ENCODE measurements at places on chromosomes 12 and 14. TPM values are rescaled to one million over a fixed set of nuclear protein-coding genes. Genes with fewer than 3 reads are reported as not detected.

GRCh38 chr12:121490401-121491281 is 90.2 kb downstream of the KDM2B start:
- no peak for DNase-seq

TRIM9 gene
- 0.49 TPM for total RNA-seq

DNA sequence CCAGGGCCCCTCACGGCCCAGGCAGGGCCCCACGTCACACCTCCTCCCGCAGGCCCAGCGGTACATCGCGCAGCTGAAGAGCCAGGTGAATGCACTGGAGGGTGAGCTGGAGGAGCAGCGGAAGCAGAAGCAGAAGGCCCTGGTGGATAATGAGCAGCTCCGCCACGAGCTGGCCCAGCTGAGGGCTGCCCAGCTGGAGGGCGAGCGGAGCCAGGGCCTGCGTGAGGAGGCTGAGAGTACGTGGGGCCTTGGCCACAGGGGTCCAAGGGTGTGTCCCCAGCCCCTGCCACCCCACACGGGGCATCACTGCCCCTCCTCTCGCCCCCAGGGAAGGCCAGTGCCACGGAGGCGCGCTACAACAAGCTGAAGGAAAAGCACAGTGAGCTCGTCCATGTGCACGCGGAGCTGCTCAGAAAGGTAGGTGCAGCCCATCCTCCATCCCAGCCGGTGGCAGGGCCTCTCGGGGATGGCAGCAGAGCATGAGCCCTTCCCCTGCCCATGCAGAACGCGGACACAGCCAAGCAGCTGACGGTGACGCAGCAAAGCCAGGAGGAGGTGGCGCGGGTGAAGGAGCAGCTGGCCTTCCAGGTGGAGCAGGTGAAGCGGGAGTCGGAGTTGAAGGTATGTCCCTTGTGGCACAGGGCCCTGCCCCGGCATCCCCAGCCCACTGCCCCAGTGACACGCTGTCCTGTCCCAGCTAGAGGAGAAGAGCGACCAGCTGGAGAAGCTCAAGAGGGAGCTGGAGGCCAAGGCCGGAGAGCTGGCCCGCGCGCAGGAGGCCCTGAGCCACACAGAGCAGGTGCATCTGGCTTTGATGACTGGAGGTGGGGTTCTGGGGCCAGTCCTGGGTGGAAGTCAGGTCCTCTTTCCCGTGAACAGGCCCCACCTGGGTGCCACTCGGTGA is 20.9 kb downstream of the HIP1R start:
- DNase-seq, result no peak

IGFBP6 gene
- 132 TPM for total RNA-seq

DNA sequence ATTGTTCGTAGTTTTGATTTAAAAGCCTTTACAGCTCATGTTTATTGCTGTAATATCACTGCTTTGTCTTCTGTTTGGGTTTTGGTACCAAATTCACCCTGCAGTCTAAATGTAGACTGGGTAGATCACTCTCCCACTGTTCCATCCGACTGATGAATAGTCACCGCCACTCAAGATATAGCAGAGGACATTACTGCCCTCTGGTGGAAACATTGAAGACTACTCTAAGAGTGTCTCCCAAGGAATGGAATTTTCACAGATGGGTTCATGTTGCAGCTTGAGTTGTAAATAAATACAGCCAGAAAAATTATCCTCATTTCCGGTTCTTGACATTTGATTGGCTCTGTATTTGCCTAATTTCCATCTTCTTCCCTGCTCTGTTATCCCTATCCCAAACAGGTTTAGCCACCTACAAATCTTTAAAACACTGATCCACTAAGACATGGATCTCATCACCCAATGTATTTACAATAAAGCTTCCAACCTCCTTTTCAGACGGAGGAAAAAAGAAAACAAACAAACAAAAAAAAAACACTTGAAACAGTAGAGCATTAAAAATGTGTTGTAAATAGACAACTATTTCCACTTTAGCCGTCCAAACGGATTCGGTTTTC is 198.3 kb upstream of the CPNE8 start:
- peak; percentile 75 for DNase-seq

CLIP1 gene
- 19.8 TPM for total RNA-seq

- no peak for DNase-seq
Measured at GRCh38 chr12:99035803-99036202, 390.7 kb downstream of the APAF1 start.

DNA sequence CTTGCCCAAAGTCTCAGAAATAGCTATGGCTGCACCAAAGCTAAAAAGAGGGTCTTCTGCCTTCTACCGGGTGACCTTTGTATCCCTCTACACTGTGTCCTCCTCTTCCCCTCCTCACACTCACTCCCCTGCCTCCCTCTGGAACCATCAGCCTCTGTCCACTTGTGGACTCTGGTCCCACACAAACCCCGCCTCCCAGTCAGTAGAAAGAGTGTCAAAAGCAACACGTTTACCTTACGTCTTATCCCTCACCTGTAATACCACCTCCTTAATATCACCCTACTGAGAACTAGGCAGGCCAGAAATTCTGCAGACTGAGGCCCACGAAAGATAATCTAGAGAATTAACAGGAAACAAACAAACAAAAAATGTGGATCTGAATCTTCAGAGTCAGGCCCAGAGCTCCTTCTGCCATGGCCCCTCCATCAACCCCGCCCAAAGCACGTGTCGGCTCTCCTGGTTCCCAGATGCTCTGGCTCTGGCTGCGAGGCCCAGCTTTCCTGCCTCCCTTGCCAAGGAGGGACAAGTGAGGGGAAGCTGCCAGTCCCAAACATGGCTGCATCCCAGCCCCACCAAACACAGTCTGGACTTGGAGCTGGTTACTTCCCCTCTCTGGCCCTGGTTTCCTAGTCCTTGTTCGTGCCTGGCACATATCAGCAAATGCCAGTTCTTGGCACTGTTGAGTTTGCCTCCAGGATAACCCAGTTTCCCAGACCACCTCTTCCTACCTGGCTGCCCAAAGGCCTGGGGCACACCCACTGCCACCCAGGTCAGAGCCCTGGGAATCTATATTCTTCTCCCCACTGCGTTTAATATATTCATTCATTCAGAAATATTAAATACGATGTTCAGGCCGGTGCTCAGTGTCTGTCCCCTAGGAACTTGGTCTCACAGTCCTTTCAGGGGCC is 2.7 kb downstream of the ACTN1 start:
- peak; percentile 74 for DNase-seq

- no peak for DNase-seq
Measured at GRCh38 chr12:76646366-76646765, 86.8 kb upstream of the OSBPL8 start.

GRCh38 chr14:21069388-21070082 is 569 bp upstream of the ARHGEF40 start:
- peak; percentile 92 for DNase-seq

GRCh38 chr12:99722690-99723486 is 75.3 kb downstream of the GARIN6 start:
- DNase-seq, result no peak

LHX5 gene
- not detected for total RNA-seq

DEPDC4 gene
- 1.6 TPM for total RNA-seq

- DNase-seq, result no peak
Measured at GRCh38 chr12:32398181-32398580, 1.2 kb upstream of the FGD4 start.

DNA sequence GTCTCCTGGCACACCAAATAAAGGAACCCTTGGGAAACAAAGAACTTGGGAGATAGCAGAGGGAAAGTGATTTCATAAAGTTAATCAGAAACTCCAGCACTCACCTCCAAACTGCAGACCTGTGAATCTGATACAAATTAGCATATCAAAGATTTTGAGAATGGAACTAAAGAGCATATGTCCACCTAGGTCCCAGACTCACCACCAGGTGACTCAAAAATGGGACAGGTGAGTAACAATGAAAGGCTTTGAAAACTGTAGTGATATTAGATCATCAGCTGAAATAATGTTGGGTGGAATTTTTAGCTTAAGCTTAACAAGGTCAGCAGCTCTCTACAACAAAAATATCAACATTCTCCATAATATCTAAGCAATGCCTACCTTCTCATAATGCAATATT is 214.8 kb downstream of the RERGL start:
- no peak for DNase-seq

- peak; percentile 26 for DNase-seq
Measured at GRCh38 chr14:95774265-95775160, 60.6 kb upstream of the TCL1A start.

DNA sequence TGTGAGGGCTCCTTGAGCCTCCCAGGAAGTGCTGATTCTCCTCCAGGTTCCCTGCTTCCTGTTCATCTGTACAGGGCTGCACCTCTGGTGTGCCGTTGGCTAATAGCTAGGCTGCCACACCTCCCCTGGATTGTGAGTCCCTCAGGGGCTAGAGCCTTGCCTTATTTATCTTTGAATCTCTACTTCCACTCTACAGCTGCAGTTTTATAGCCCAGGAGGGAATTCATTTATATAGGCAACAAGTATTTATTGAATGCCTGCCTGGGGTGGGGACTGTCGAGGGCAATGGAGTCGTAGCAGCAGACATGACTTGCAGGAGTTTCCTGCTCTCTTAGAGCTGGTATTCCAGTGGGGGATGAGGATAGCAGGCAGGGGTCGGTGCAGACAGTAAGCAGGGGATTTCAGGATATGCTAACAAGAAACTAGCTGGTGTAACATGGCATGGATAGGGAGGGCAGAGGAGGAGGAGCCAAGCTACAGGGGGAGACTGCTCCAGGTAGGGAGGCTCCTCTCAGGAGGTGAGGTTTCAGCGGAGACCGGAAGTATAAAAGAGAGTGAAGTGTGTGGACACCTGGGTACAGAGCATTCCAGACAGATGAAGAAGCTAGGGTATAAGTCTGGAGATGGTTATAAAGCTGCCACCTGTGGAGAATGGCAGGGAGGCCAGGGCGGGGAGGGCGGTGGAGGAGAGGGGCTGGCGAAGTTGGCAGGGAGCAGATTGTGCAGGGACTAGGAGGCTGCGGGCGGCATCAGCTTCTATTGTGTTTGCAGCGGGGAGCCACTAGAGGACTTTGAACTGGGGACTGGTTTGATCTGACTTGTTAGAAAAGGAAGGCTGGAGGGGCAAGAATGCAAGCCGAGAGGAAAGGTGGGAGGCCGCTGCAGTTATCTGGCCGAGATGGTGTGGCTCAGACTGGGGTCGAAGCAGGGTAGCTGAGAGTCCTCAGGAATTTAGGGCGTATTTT is 17.2 kb downstream of the USP30 start:
- peak; percentile 35 for DNase-seq

DNA sequence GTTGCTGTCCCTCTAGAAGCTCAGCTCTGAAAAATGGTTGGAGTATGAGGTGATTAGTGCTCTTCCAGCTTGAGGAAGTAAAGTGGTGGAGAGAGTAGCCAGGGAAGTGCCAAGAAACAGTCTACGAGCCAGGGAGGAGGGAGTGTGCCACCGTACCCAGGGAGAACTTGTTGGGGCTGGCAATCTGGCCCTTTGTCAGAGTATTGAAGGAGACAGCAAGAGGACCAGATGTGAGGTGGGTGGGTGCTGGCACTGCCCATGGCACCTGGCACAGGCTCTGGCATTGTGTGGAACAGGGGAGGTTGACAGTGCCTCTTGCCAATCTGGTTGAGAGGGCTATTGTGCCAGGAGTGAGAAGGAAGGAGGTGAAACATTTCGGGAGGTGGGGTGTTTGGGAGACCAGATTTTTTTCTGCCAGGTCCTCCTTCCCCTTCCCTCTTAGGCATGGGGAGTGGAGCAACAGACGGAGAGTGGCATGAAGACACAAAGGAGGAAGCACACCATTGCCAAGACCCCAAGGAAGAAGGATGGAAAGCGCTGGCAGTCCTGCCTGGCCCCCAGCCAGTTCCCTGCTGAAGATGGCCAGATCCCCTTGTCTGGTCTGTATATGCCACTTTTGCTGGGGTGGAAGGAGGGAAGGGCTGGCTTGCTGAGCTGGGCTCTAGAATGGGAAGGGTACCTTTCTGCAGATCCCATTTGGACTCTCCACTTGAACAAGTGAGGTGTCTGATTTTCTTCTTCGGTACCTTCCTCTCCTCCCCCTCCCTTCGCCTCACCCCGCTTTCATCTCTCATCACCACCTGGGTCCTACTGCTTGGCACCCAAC is 37.5 kb downstream of the ZFHX2 start:
- no peak for DNase-seq

GRCh38 chr12:84421103-84421502 is 491.5 kb downstream of the SLC6A15 start:
- no peak for DNase-seq

DNA sequence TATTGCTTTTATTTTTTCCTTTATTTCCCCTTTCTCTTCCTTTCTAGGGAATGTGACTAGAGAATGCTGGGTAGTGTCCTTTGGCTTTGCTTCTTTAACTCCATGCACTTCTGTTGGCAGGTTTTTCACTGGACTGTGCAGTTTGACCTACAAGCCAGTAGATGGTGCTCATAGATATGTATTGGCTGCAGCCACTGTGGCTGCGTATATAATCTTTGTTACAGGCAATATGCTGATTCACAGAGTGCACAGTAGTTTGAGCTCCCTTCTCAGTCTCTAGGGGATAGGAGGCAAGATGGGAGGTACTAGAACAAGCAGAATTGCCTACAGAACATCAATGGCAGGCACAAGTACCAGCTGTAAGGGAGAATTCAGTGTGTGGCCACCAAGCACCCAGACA is 503.5 kb downstream of the LRFN5 start:
- DNase-seq, result peak; percentile 6

GRCh38 chr12:42422785-42423184 is 96.8 kb downstream of the PPHLN1 start:
- DNase-seq, result no peak

GRCh38 chr14:99880651-99881420 is 87.6 kb downstream of the EML1 start:
- peak; percentile 59 for DNase-seq

DNA sequence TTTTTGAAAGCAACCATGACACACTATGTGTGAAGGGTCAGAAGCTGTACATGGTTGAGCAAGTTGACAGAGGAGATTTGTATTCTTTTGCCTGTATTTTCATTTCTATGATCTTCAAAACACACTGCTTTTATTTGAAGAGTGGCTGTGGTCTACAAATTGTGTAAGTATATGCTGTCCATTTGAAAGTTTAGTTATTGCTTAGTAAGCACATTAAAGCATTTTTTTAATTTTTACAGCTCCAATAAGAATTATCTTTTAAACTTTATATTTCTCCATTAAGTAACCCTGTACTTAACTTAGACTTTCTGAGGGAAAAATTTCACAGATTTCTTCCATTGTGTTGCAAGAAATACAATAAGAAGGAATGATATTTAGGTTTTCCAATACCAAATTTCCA is 915.2 kb downstream of the SLC6A15 start:
- DNase-seq, result no peak

- DNase-seq, result no peak
Measured at GRCh38 chr14:23379366-23380196, 2.7 kb downstream of the CMTM5 start.

All from muscle of leg (tissue), 16 donors.